ENCODE measurements at places on chromosomes 5 and 9.

DNA sequence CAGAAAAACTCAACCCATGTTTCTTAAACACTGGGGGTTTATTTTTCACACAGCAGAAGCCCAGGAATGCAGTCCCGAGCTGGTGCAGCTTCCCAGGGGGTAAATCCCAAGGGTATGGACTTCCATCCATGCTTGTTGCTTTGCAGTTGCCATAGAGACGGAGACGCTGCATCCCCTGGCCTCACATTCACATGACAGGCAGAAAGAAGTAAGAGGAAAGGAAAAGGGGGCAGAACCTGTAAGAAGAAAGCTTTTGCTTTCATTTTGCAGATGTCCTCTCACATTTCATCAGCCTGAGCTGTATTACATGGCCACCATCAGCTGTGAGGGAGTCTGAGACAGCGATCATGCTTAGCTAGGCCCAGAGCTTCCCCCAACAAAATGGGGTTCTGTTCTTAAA is 321.0 kb downstream of the AGTPBP1 start:
- DNase-seq, result no peak

DNA sequence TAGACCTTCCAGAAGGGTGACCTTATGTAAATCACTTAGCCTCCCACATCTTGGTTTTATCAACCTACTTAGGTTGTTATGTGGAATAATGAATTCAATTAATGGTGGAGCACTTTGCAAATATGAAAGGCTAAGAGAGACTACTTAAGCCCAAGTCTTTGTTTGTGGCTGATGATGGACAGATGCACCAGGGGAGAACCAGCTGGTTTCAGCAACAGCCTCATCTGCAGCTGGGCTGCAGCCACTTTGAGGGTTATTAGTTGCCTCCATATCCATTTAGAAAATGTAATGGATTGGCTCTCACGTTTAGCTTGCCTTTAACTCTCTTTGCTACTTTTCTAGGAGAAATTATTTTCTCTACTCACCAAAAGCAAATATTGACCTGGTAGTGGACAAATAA is 146.6 kb downstream of the ESM1 start:
- no peak for DNase-seq

DNA sequence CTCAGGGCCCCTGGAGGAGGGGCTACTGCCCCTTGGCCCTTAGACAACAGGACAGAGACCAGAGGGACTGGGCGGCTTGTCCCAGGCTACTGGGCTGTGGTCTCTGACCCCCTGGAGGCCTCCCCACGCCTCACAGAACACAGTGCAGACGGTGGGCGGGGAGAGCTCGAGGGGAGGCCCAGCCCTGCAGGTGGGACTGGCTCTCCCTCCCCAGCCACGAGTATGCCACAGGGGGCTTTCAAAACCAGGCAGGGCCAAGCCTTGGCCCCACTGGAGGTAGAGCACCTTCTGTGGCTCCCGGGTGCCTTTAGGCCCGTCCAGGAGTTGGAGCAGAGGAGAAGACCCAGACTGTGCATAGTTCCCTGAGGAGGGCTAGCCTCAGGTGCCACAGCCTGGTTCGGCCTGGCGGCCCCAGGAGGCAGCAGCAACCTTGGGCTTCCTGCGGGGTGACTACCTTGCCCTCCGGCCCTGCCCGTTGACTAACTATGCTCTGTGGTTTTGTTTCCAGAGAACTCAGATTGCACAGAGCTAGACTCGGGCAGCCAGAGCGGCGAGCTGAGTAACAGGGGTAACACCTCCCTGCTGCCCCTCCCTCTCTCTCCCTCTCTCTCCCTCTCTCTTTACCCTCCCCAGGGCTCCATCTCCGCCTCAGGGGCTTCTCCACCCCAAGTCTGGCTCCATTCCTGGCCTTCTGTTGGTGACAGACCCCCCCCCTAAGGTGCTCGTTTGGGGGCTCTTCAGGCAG is 15.5 kb downstream of the CARD19 start:
- DNase-seq, result peak; percentile 63

DNA sequence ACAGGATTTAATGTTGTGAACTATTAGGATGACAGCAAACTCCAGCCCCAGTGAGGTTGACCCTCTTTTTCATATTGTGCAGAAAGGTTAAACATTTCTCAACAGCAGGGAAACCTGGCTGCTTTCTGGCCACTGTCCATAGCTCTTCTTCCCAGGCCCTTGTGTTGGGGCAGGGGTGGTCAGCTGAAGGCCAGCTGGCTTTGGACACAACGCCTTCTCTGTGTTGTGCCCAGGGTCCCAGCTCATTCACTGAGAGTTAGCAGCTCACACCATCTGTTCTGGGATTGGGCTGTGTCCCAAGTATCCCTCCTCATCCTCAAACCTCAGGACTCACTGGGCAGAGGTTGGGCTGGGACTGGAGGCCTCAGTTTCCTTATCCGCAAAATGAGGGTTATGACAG is 1.3 kb downstream of the FGD3 start:
- DNase-seq, result no peak

- DNase-seq, result no peak
These were observed 51.0 kb downstream of the KIF4B start for GRCh38 chr5:155064580-155064979.

- DNase-seq, result no peak
These were observed 505.3 kb downstream of the CCDC171 start for GRCh38 chr9:16058131-16058549.

- DNase-seq, result no peak
These were observed 53.6 kb downstream of the CWC27 start for GRCh38 chr5:64822320-64822719.

- no peak for DNase-seq
These were observed 26.1 kb downstream of the SMIM32 start for GRCh38 chr5:136166909-136167308.

DNA sequence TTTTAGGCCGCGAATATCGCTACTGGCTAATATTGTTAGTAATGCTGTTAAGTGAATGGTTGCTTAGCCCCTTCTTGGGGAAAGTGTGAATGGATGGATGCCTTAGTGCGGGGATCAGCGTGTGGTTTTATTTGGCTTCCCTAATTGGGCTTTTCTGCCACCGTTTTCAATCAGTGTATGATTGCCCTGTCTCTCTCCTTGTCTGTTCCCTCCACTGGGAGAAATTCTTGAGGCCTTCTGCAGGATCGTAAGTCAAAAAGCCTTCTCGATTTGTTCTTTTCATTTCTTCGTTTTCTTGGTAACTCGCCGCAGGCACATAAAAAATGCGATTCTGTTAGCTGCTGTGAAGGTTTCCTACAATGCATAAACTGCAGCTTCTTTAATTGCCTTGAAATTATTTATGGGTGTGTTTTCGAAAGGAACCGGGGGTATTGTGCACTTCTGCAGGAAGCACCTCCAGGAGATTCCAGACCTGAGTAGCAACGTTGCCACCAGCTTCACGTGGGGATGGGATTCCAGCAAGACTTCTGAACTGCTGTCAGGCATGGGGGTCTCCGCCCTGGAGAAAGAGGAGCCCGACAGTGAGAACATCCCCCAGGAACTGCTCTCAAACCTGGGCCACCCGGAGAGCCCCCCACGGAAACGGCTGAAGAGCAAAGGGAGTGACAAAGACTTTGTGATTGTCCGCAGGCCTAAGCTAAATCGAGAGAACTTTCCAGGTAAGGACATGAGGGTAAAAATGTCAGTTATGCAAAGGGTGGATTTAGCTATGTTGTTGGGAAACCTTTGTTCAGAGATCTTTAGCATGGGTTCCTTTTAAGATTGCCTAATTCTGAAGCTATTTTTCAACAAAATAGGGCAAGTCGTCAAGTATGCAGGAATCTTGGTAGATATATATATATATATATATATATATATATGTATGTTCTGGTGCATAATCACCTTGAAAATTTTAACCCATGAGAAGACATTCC is 700 bp downstream of the SKP2 start:
- no peak for DNase-seq

DNA sequence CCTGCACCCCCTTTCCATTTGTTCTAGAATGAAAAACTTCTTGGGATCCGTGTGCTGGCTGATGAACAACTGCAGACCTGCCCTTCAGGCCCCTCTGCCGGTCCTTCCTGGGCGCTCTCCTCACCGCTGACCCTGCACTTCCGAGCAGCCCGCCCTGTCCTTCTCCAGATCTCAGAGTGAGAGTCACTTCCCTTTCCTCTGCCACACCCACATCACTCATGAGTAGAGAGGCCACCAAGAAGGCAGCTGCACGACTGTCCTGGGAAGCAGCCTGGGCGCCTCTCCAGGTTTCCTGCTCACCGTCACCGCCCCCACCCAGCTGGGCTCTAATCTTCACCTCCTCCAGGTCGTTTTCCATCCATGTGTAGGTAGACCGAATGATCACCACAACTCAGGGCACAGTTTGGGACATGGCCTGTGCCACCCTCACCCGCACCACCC is 35.0 kb upstream of the NSMF start:
- DNase-seq, result no peak

- no peak for DNase-seq
These were observed 59.2 kb downstream of the CDH18 start for GRCh38 chr5:19928562-19929421.

DNA sequence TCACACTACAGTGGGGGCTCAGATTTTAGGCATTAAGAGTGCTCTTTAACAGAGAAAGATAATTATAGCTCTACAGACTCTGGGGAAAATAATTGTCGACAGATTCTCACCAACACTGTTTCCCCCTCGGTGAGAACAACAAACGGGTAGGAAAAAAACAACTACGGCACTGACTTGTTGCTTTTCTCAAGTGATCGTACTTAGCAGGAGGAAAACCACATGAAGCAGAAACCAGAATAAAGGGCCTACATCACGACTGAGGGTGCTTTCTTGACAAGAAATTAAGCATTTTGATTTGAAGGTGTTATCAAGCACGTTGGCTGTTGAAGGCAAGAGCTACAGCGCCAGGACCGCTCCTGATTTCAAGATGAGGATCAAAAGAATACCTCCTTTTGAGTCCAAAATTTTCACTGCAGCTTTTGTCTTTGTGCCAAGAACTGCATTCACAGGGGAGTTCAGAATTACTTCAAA is 27.2 kb upstream of the CER1 start:
- no peak for DNase-seq

DNA sequence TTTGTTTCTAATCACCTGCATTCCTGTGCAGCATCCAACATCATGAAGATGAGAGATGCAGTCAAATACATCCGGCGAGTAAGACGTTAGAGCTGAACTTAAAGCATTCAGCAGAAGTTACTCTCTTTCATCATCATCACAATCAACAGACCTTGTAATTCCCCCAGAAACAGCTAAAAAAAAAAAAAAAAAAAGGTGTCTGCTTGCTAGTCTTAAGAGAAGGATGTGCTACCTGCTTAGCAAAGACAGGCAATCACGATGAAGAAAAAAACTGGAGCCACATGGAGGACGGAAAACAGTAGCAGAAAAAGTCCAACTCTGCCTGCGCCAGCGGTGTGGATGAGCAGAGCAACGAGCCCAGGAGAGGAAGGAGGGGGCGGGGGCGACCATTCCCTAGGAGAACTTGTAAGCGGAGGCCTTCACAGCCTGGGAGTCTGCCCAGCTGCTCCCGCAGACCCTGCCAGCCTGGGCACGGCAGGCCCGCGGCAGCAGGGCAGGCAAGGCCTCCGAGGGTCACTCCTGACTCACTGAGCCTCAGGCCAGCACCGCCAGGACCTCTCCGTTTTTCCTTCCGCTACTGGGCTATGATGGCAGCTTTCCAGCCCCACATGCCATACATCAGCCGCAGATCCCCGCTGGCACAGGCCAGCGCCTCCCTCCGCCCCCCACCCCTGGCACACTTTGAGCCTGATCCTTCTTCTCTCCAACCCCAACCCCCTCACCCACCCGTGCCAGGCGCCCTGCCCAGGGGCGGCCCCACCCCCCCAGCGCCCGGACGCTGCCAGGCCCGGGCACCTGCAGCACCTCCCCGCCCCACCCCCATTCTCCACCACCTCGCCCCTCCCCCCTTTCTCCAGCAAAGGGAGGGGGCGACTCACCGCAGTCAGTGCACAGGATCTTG is 1.4 kb downstream of the NRG2 start:
- DNase-seq, result peak; percentile 73

Measured in left forelimb (tissue), 1 donor.